NAMALWA (cell line): ENCODE measurements at places on chromosomes 1 and 21.

DNA sequence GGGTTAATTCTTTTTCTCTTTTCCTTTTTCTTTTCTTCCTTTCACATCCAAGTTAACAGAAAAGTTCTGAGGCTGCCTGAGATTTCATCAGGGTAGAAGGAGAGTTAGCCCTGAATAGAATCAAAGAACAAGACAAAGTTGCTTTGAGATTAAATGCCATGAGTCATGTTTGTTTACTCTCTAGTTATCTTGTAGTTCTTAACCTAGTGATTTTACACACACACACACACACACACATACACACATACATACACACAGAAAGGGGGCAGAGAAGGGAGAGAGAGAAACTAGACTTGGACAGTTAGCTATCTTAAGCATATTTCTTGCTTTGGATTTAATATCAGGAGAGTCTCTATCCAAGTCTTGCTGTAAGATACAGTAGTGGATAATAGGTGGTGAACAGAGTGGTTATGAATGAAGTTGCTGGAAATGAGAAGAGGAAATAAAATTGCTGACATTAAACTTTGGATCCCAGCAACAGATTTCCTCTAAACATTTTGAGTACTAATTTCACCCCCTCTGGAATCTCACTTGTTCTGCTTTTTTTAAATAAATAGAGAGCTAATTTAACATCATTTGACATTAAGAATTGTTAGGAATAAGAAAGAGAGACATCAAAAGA, 19.9 kb downstream of the PLA2G4A start:
- DNase-seq: no peak

DNA sequence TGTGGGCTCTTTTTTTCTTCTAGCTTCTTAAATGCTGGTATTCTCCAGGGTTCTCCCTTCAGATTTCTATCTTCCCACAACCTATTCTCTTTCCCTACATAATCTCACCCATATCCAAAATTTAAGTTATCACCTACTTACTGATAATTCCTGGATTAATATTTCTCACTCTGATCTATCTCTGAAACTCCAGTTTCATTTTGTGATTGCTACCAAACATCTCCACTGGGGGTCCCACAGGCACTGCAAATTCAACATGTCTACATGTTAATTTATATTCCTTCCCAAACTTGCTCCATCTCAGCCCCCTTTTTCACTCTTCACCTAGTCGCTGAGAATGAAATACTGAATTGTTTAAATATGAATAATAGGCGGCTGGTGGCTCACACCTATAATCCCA, 9.9 kb upstream of the C1orf141 start:
- DNase-seq: peak; percentile 21

DNA sequence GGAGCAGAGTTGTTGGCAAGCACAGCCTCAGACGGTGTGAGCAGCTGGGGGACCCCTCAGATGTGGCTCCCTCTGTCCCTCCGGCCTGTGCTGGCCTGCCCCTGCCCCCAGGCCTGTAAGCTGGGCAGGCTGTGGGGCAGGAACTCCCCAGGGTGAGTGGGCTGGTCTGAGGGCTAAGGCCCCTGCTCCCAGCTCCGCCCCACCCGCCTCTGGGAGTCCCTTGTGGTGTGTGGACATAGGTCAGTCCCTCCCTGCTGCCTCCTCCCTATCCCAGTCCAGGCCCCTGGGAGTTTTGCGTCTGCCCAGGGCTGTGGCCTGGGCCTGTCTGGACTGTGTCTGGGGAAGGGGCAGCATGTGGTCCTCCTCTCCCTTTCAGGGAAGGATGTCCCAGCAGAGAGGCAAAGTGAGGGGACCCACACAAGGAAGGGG, 3.6 kb upstream of the VWA1 start:
- no peak for DNase-seq

- no peak for DNase-seq
Observed at GRCh38 chr1:168206111-168206510, 19.7 kb upstream of the SFT2D2 start.

- no peak for DNase-seq
Observed at GRCh38 chr1:180424848-180425457, 77.4 kb downstream of the ACBD6 start.

DNA sequence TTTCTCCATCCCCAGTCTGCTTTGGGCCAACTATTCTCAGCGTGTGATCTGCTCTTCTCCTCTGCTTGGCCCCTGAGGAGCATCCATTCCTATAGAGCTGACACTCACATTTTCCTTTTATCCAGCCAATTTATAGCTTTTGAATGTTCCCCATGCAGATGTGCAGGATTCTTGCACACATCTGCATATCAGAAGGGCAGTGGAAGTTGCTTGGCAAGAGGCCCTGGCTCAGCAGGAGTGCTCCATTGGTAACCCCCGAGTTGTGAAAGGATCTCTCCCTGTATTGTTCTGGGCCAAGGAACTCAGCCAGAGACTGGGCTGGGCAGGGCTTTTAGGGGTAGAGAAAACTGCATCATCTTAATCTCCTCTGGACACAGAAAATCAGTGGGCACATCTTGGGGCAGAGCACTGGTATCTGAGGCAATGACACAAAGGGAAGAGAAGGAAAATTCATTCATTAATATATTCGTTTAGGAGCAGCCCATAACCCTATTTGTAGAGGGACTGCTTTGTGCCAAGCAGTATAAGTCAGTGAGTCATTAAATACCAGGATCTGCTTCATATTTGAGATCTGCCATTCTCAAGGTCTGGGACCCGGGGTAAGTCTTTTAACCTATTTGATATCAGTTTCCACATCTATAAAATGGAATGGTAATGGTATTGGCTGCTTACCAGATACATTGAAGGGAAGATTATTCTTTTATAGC, 31.0 kb upstream of the BEND5 start:
- DNase-seq: no peak

- no peak for DNase-seq
Observed at GRCh38 chr1:35935442-35936388, 4.8 kb downstream of the AGO3 start.

GRCh38 chr1:202968895-202969295, 1.8 kb upstream of the CYB5R1 start:
- DNase-seq: peak; percentile 91

DNA sequence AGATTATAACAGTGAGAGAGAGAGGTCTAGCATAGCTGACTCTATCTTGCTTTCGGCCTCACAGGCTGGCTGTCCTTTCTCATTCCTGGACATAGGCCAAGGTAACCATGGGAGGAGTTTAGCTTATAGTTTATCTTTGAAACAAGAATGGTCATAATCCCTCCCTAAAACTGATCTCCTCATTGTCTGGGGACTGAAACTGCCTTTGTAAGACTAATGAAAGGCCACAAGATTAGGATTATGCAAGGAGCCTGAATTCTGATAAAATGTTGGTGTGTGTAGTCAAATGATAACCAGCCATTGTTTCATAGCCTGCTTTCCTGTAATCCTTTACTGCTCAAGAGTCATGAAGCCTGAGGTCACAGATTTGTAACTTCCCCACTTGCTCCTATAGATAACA, 131.9 kb upstream of the LYPLAL1 start:
- DNase-seq: no peak

- peak; percentile 60 for DNase-seq
Observed at GRCh38 chr1:26583646-26584485, 54.3 kb downstream of the RPS6KA1 start.

- DNase-seq: no peak
Observed at GRCh38 chr1:209652873-209653401, 712 bp upstream of the LAMB3 start.

GRCh38 chr1:243345205-243345604, 89.4 kb downstream of the SDCCAG8 start:
- DNase-seq: no peak

- DNase-seq: peak; percentile 11
Observed at GRCh38 chr1:245310571-245311531, 156.1 kb downstream of the KIF26B start.

DNA sequence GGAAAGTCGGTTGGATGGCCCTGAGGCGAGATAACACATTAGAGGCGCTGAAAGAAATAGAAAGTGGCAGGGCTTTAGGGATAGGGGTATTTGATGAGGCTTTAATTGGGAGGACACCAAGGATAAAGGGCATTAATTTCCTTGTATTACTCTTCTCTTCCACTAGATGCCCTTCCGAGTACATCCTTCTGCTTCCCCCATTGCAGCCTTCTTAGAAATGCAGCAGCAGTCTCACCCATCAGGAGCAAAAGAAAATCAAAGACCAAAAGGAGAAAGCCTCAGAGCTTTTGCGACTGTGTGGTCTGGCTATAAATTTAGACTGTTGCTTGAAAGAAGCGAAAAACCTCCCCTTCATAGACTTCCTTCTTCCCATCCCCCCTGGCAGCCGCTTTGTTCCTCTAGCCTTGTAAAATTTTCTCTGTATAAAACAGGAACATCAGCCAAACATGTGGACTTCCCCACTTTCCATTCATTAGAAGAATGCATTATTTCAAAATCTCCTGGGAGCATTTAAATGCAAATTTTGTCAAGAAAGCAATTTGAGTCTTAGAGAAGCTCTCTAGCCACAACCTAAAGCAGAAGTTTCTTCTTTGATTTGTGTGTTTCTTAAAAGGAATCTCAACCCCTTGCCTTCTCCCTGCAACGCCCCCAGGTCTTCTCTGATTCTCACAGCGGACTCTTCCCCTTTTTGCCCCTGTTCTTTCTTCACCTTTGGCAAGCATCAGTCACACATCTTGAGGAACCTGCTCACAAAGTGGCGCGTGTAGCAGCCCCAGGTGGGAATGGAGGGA, 76.6 kb downstream of the NDUFS5 start:
- DNase-seq: peak; percentile 70

GRCh38 chr1:220113136-220113695, 19.3 kb downstream of the IARS2 start:
- DNase-seq: peak; percentile 78

DNA sequence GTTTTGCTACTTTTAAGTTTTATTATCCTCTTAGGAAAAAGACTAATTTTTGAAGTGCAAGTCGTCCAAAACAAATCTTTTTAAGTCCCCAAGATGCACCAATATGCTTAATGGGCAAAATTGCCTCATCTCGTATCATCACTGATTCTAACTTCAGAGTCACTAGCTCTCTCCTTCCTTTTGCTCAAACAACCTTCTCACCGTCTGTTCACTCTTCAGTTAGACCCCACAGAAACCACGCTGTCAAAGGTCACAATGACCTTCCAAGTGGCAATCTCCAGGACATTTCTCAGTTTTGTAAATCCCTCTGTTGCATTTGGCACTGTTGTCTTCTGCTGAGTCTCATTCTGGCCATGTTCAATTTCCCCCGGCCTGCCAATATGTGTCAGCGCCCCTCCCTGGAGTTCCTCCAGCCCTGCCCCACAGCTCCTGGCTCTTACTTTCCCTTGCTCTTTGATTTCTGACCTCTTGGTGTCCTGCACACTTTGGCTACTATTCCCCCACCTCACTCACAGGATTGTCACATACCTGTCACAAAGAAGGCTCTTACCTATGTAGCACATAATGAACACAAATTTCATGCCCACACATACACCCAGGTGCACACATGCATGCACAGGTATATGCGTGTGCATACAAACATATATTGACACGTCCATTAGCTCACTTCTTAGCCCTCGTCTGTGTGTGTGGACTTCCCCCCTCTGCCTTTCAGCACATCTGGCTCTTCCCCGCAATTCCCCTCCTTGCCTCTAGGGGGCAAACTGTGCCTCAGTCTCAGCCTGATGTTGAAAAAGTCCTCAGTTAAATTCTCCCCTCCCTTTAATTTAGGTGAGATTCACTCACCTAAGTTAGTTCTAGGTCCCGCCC, 354.0 kb upstream of the DUSP10 start:
- DNase-seq: peak; percentile 73

DNA sequence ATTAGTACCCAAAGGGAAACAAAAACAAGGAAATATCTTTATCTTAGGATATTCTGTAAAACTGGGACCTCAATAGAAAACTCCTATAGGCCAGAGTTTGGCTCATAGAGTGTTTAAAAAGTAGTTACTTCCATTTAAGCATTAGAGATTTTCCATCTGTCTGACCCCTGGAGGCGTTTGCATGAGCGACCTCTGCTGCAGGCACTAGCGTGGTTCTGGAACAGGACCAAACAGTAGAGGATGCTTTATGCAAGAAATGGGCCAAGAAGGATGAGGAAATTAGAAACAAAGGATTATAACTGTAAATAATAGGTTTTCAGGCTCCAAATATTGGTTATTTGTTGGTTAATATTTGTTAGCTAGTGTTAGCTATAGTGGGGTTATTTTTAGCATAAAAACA, 5.7 kb downstream of the ZBTB40 start:
- no peak for DNase-seq

DNA sequence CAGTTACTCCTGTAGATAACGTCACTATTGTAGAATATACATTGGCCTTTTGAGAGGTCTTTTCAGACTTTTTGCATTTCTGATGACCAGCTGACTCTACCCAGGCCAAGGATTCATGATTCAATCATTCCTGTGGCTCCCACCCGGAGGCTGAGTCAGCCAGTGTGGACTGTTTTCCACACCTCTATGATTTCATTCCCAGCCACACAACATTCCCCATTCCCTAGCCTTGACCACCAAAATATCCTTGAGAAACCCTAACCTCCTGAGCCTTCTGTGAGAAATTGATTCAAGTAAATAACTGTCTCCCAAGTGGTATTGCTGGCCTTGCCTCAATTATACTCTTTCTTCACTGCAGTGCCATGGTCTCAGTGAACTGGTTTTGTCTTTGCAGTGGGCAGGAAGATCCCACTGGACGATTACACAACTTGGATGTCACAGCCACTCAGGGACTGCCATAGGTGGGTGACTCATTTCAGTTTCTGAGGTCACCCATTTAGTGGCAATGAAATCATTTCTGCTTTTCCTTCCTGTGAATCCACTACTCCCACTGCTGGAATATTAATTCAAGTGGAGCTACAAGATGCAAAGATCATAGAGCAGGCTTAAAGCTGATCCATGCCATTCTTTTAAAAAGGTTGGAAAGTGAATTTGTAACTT, 518.6 kb upstream of the ZP4 start:
- DNase-seq: no peak

DNA sequence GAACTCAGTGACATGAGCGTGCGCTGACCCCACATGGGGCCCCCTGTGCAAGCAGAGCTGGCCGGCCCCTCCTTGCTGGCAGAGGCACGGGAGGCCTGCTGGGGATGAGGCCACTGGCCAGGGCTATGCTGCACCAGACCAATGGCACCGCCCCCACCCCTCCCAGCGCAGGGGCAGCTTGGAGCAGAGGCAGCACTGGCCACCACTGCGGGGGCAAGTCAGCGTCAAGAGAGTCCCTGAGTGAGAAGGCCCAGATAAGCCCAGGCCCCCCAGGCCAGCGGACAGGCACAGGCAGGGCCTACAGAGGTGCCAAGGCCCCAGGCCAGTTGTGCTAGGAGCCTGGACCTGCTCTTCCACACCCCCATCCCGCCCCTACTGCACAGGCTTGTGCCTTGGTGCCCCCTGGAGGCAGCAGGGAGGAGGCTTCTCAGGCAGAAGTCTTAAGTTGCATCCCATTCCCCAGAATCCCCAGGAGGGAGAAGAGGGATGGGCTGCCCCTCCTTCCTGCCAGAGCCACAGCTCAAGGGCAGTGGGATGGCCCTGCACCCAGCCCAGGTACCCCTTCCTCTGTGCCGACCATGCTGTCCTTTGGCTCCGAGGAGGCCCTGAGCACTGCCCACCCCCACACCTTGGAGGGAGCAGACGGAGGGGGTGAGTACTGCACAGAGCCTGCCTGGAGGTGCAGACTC, 35.8 kb downstream of the EPHX1 start:
- DNase-seq: peak; percentile 69
